ENCODE measurements at places on chromosomes 1 and 21.

- DNase-seq = no peak
These were observed 10.5 kb downstream of the ZMYM4 start for GRCh38 chr1:35278886-35279554.

- no peak for DNase-seq
These were observed 198.6 kb upstream of the CAMK1G start for GRCh38 chr1:209384710-209385550.

GRCh38 chr1:203288400-203288799 is 16.9 kb upstream of the BTG2 start:
- DNase-seq = no peak

- DNase-seq = no peak
These were observed 93.7 kb downstream of the ZSWIM5 start for GRCh38 chr1:45112661-45113060.

GRCh38 chr1:218436346-218436745 is 91.2 kb downstream of the TGFB2 start:
- no peak for DNase-seq

DNA sequence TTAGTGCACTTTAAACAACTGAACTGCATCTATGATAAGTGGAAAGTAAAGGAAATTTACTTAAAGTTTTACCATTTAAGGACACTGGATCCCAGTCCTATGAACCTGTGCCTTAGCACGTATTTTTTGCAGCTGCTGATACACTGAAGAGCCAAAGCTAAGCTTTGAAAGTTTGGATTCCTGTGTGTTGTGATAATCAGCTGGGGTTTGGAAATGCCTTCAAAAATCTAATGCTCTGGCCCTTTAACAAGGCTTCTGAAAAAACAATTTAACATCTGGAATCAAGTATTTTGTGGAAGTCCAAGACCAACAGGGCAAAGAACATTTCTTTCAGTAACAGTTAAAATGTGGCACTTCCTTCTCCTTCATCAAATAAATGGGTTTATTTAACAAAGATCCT is 51.8 kb downstream of the DDAH1 start:
- no peak for DNase-seq

DNA sequence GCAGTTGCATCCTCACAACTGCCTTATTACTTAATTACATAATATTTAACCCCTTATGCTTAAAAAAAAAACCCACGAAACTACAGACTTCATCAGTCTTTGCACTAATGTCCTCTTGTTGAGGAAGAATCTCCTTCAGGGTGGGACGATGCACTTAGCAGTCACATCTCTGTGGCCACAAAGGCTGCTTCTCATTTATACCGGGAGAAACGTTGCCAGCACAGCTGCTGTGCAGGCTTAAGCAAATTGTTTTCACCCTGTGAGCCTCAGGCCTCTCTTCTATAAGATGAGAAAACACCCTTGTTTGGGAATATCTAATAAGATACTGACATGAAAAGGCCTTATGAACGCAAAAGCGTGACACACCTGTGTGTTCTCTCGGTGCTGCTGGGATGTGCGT is 2.9 kb upstream of the OBSCN start:
- no peak for DNase-seq

- no peak for DNase-seq
These were observed 171.4 kb upstream of the SNX7 start for GRCh38 chr1:98490099-98490498.

DNA sequence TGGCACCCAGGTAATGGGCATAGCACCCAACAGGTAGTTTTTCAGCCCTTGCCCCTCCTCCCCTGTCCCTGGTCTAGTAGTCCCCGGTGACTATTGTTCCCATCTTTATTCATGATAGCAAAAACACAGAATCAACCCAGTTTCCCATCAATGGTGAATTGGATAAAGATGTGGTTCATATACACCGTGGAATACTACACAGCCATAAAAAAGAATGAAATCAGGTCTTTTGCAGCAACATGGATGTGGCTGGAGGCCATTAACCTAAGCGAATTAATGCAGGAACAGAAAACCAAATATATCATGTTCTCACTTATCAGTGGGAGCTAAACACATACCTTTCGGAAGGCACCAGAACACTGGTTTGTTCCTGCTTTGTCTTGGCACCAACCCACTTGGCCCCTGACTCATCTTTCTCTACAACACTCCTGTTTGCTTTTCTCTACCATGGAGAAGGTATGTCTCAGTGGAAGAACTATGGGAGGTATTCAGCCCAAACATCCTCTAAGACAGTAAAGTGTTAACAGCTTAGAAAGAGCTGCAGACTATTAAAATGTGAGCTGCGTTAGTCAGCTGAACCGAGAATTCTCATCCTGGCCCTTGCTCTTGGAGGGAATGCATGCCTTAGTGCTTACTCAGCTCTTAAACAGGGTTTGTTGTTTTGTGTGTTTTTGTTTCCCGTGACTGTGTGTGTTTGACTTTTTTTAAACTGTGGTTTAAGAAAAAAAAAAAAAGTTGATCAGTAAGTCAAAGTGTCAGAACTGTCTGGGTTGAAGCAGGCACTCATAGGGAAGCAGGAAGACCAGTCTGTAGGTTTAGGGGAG is 203.0 kb downstream of the TOMM20 start:
- DNase-seq = peak; percentile 87

DNA sequence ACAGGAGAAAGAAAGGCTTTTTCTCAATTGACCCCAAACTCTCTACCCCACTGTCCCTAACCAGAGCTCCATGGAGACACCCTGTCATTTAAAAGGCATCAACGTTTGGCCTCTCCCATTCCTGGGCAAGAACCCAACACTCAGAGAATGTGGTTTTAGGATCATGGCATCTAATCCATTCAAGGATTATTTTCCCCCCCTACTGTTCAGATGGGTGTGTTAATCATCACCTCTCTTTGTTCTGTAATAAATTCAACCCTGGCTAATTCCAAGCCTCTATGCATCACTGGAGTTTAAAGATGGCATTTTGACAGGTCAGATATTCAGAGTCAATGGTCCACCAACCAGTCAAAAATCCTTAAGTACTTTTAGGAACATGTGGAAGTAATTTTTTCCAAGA is 42.7 kb downstream of the TBX15 start:
- DNase-seq = no peak

DNA sequence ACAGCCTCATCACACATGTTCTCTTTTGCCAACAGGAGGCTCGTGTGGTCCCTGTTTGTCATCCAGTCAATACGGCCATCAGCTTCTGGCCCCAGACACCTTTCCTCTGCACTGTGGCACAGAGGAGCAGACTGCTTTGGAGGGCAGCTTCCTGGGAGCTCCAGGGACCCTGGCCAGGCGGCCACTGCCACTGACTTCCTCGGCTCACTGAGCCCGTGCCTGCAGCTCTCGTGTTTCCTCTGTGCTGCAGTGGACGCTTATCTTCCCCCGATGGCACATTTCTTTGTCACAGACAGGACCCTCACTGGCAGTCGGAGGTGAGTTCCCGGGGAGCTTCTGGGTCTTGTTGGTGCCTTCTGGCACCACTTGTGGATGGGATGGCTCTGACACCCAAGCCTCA is 67.0 kb upstream of the DIRAS3 start:
- no peak for DNase-seq

DNA sequence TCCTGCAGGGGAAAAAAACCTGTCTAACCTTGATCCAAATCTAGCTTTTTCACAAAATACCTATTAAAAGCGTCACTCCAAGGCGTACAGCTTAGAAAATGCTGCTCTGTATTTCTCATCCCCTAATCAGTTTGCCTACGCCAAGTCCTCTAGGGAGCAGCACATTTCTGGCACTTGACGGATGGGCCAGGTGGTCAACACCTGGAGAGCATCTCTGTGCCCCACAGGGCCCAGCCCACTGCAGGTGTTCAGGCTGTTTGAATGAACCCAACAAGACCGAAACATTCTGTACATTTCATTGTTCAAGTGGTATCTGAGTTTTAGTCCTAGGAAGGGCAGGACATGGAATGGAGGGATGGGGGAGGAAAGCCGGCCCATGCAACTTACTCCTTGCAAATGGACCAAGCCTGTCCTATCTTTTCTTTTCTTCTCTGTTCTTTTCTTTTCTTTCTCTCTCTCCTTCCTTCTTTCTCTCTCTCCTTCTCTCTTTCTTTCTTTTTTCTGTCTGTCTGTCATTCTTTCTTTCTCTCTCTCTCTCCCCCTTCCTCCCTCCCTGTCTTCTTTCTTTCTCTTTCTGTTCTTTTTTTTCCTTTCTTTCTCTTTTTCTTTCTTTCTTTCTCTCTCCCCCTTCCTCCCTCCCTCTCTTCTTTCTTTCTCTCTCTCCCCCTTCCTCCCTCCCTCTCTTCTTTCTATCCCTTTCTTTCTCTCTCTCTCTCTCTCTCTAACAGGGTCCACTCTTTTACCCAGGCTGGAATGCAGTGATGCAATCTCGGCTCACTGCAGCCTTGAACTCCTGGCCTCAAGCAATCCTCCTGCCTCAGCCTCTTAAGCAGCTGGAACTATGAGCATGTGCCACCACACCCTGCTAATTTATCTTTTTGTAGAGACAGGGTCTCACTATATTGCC is 29.1 kb downstream of the IGFN1 start:
- no peak for DNase-seq

DNA sequence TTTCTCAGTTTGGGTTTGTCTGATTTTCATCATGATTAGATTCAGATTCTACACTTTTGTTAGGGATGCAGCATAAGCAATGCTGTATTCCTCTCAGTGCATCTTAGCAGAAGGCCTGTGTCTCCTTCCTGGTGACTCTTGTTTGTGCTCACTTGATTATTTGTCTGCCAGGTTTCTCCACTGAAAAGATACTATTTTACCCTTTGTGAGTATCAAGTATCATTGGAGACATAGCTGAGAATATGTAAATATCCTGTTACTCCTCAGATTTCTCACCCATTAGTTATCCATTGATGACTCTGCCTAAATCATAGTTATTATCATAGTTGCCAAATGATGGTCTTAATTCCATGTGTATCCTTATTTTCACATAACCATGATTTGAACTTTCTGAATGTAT is 148.5 kb downstream of the POU2F1 start:
- DNase-seq = no peak

DNA sequence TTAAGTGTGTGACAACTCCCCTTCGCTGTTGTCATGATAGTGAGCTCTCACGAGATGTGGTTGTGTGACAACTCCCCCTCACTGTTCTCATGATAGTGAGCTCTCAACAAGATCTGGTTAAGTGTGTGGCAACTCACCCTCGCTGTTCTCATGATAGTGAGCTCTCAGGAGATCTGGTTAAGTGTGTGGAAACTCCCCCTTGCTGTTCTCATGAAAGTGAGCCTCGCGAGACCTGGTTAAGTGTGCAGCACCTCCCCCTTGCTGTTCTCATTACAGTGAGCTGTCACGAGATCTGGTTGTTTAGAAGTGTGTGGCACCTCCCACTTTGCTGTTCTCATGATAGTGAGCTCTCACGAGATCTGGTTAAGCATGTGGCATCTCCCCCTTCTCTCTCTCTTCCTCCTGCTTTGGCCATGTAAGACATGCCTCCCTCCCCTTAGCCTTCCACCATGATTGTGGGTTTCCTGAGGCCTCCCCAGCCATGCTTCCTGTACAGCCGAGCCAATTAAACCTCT is 25.1 kb upstream of the LSS start:
- no peak for DNase-seq

DNA sequence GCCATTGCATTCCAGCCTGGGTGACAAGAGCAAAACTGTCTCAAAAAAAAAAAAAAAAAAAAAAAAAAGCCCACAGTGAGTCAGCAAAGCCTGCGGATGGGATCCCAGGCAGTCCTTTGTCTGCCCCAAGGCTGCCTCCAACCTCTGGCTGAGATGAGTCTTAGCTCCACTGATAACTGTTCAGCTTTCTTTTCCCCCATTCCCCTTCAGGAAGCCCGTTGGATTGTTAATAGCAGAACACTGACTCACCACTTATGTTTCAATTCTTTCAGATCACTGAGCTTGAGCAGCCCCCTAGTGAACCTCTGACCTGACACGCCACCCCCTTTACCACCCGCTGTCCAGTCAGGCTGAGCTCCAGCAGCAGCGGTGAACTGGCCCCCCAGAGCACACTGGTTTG is 57.5 kb downstream of the ERG start:
- DNase-seq = no peak

- no peak for DNase-seq
These were observed 2.6 kb downstream of the TMEM51 start for GRCh38 chr1:15155888-15156741.

DNA sequence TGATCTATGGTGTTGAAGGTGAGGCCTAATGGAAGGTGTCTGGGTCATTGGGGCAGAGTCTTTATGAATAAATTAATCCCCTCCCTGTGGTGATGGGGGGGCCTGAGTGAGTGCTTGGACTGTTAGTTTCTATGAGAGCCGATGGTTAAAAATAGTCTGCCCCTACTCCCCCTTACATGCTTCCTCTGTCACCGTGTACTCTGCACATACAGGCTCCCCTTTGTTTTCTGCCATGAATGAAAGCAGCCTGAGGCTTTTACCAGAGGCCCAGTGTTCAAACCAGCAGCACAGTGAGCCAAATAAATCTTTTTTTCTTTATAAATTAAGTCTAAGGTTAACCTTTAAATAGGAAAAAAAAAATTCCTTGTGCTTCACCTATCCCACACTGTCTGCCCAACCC is 657.0 kb downstream of the AMY1C start:
- no peak for DNase-seq

GRCh38 chr1:111279144-111279543 is 11.5 kb upstream of the CHIA start:
- no peak for DNase-seq

GRCh38 chr21:38140207-38140903 is 116.4 kb upstream of the KCNJ15 start:
- DNase-seq = peak; percentile 95

DNA sequence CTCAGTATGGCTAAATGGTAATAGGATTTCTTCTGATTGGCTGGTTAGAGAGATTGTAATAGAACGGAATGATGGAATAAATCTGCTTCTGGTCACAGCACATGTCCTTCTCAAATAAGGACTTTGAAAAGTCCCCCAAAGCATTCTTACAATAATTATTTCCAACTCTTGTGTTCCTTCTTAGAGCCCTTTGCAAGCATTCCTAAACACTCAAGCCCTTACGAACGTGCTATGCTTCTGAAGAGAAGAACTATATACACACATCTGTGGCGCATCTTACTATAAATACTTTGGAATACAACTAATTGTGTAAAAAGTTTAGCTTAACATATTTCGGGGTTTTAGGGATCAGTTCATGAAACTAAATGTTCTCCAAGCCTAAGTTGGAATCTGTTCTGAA is 25.6 kb downstream of the CLIC4 start:
- DNase-seq = no peak

- DNase-seq = peak; percentile 40
These were observed 126.1 kb downstream of the TRABD2B start for GRCh38 chr1:47870946-47871676.

GRCh38 chr21:46056450-46056903 is 41.4 kb upstream of the COL6A2 start:
- no peak for DNase-seq

GRCh38 chr1:211549092-211549711 is 29.8 kb downstream of the SLC30A1 start:
- no peak for DNase-seq

- DNase-seq = peak; percentile 60
These were observed 991 bp downstream of the SELENBP1 start for GRCh38 chr1:151371370-151372057.

- DNase-seq = no peak
These were observed 24.2 kb downstream of the OLFML2B start for GRCh38 chr1:161999301-162000052.

GRCh38 chr1:242240077-242240476 is 241.2 kb upstream of the MAP1LC3C start:
- no peak for DNase-seq
